NCI-H187 treated with DMSO at 0.1 percent for 48 hours (cell line): ENCODE measurements at places on chromosomes 12 and 14.

DNA sequence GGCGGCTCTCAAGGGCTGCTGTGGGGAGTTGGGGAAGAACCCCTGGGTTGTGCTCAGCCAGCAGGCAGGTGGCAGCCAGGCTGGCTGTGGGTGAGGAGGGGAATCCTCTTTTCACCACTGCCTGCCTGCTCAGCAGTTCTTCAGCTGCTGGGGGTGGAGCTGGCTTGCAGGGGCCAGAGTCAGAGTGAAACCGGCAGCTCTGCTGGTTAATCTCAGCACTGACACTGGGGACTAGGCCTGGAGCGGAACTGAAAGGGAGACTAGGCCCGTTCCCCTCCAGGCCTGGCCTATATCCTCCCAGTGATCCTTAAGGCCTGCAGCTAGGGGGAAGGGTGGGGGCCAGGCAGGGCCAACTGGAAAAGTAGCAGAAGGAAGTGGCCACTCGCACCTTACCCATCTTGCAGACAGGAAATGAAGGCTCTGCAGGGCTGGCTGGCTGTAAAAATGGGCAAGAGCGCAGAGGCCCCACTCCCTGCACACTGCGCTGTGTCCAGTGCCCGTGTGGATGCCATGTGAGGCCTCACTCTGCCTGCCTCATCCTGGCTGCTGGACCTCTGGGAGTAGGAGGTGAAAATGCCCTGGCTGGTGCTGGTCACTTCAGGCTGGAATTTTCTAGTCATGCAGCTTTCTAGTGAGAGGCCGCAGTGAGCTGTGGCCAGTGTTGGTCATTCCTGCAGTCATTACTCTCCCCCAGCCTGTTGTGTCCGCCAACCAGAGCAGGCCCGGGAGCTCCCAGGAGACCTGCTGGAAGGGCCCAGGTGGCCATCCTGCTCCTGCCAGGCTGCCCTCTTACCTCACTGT lies 39.4 kb downstream of the SH2B3 start:
- DNase-seq = no peak

- no peak for DNase-seq
Observed at GRCh38 chr12:77274926-77275325, 209.6 kb upstream of the E2F7 start.

GRCh38 chr14:49895480-49895879 lies 2.6 kb downstream of the ARF6 start:
- no peak for DNase-seq

DNA sequence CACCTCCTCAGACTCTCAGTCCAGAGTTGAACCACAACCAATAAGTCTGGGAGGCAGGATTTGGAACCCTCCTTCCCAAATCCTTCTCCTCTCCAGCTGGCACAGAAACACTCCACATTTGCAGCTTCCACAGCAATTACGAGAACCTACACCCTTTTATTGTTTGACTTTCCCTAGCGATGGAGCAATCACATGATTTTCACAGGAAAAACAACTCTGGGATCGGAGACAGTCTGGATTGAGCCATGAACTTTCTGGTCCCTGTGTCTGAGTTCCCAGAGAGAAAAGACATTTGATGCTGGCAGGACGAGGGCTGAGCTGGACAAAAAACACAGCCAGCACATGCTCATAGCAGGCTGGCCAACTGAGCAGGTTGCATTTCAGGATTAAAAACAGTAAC lies 49.0 kb upstream of the STON2 start:
- no peak for DNase-seq

DNA sequence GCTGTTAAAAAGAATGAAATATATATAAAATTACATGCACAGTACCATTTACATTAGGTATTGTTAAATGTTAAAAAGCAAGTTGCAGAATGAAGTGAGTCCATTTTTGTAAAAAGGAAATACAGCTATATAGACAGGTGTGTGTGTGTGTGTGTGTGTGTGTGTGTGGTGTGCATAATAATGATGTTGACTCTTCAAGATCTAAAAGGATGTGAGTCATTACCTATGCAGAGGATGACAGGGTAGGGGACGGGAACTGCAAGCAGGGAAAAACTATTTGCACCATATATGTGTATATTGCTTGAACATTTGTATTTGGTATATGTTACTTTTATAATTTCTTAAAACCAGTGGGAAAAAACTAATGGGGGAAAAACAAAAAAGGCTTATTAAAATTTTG lies 3.1 kb downstream of the C14orf39 start:
- DNase-seq = no peak

- DNase-seq = no peak
Observed at GRCh38 chr12:102471556-102471955, 8.8 kb downstream of the IGF1 start.

DNA sequence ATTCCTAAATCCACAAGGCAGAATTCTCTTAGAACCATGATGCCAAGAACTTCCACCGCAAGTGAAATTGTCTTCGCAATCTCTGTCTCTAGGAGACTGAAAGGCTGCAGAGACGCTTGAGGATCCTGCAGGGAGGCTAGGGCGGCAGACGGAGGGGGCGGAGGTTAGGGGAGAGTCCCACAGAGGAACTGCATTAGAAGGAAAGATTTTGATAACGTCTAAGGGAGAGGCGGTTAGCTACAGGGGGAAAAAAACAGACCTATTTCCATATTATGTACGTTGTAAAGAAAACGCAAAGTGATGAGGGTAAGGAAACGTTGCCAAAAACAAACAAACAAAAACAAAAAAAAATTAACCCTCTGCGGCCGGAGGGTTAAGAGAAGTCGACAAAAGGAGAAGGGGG lies 595 bp downstream of the KLHL28 start:
- DNase-seq = no peak

GRCh38 chr14:65223636-65224035 lies 121.3 kb upstream of the MAX start:
- no peak for DNase-seq

- DNase-seq = no peak
Observed at GRCh38 chr14:64758691-64759554, 54.7 kb downstream of the PLEKHG3 start.

DNA sequence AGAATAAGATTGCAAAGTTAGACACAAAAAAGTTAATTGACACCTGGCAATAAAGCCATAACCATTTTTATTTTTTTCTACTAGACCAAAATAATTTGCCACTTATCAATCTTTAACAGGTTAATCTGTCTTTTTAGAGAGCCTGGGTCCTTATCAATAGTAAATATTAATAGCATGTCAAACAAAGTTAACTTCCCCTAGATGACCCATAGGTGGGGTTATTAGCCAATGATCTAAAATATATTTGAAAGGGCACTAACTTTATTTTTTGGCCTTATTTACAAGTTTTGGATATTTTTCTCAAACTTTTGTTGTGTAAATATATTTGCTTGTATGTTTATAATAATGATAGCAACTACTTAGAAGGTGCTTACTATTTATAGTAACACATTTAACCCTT lies 3.9 kb downstream of the ANKRD33 start:
- no peak for DNase-seq

DNA sequence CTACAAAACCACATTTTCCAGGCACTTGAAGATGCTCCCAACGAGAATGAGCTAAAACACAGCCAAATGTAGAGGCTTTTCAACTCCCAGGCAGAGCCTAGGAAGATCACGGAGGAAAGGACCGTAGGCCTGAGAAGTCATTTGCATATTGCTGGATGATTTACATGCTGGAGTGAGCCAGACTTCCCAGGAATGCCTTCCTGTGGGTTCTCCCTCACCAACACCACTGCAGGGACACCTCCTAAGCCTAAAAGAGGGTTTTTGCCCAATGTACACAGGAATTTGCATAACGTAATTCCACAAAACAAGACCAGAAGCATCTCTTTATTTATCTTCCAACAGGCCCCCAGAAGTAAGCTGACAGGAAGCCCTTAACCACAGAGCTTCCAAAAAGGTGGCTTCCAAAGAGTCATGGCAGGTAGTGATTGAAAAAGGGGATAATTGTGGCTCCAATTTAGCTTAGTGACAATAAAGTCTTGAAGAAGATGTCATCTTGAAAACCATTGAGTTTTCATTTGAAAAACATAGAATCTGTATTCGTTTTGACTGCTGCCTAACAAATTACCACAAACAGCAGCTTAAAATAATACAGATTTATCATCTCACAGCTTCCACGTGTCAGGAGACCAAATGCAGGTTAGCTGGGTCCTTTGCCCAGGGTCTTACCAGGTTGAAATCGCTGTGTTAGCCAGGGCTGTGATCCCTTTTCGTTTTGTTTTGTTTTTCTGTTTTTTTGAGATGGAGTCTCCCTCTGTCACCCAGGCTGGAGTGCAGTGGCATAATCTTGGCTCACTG lies 116.2 kb downstream of the EGLN3 start:
- DNase-seq = no peak

GRCh38 chr14:20262642-20263128 lies 23.6 kb downstream of the OR11H4 start:
- DNase-seq = no peak

GRCh38 chr14:42778984-42779383 lies 1172.3 kb downstream of the LRFN5 start:
- no peak for DNase-seq

GRCh38 chr12:55850893-55851292 lies 8.2 kb upstream of the MMP19 start:
- DNase-seq = no peak

- no peak for DNase-seq
Observed at GRCh38 chr12:25962932-25963525, 4.5 kb downstream of the RASSF8 start.

DNA sequence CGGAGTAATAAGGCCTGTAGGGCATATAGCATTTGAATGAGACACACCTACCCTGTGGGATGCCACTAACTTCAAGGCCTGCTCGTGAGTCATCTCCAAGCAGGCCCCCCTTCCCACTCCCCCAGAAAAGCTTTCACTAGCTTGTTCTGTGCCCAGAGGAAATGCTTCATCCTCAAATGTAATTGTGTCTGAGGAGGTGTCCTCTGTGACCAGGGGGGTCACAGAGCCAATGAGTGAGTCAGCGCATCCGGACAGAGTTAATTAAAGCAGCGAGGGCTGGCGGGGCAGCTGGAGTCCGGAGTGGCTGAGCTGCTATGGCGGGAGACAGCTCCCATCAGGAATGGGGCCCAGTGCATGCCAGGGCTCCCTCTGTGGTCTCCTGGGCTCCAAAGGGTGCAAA lies 27.0 kb upstream of the ESRRB start:
- no peak for DNase-seq

DNA sequence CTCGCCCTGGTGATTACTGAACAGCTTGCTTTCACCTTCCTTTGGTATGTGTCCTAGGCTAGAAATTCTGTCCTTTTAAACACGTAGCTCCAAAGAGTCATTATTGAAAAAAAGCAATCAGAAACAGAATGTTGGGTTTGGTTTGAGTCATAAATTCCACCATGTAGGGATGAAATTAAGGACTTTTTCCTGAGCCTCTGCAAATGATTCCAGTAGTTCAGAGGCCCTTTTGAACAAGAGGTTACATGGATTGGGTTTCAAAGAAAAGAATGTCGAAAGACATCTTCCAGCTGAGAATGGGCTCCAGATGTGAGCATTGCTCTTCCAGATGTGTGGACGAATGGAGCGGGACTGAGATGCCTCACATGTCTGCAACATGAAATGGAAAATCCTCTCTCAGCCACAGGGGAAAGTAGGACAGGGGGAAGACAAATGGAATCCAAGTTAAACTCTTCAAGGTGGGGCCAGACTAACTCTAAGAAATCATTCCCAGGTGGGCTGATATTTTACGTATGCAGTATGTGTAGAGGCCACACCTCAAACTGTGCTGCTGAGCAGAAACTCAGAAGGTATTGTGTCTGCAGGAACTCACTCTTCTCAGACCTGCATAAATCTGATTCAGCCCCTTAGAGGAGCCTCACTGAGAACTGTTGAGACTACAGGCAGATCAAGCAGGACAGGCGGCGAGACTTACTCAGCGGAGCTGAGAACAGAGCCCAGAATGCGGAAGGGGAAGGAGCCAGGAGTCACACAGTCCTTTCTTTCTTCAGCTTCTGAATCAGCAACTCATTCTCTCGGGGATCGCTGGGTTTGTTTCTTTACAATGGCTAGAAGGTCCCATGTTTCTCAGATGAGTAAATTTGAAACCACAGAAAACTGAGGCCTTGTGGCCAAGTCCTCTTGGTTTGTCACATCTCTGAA lies 23.3 kb upstream of the EMP1 start:
- DNase-seq = no peak
